ENCODE measurements at places on chromosomes 13 and 19. TPM values are rescaled to one million over a fixed set of nuclear protein-coding genes. Genes with fewer than 3 reads are reported as not detected.

Gene C19orf85
- total RNA-seq = not detected

Gene DPF1
- 2.7 TPM for total RNA-seq

Gene ZSCAN5C
- total RNA-seq = not detected

Gene STOML3
- total RNA-seq = not detected

Gene KLC3
- not detected for total RNA-seq

Gene PCDH17
- 0.20 TPM for total RNA-seq

Gene PTH2
- not detected for total RNA-seq

Gene ELL
- 14.7 TPM for total RNA-seq

Gene DACT3
- 1.1 TPM for total RNA-seq

Gene CD177
- not detected for total RNA-seq

Gene SAMD1
- total RNA-seq = 32.3 TPM

Gene FXYD7
- not detected for total RNA-seq

Gene FGF22
- not detected for total RNA-seq

Gene LRG1
- not detected for total RNA-seq

Gene KCNN1
- not detected for total RNA-seq

Data from subcutaneous preadipocyte (primary cell).